ENCODE measurements at places on chromosomes 2 and 18.
A peak's percentile ranks its signal among the peaks of the same experiment; 100 is the strongest.

GRCh38 chr2:151887164-151887563, 58.9 kb upstream of the ARL5A start:
- no peak for DNase-seq

DNA sequence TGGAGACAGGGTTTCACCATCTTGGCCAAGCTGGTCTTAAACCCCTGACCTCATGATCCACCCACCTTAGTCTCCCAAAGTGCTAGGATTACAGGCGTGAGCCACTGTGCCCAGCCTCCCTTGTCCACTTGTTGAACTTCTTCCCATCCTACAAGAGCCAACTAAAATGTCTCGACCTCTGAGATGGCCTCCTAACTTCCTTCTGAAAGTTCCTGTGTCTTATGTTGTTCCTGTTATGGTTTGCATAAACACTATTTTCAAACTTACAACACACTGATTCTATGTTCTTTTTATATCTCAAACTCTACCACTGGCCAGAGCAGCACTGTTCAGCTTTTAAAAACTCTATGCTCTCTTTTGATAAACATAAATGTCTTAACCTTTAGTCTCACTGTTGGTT, 63.3 kb upstream of the UGP2 start:
- no peak for DNase-seq

DNA sequence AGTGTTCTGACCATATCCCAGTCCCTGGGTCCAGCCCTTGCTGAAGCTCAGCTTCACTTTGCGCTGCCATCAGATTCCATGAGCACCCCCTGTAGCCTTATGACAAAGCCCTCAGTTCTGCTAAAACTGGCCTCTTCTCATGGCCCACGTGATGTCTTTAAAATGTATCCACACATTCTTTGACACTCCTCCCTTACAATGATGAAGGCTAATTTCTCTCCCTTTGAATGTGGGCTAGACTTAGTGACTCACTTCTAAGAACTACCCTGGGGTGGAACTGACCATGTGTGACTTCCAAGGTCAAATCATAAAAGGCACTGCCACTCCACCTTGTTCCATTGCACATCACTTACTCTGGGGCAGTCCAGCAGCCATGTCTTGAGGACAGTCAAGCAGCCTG, 45.4 kb upstream of the GORASP2 start:
- no peak for DNase-seq

DNA sequence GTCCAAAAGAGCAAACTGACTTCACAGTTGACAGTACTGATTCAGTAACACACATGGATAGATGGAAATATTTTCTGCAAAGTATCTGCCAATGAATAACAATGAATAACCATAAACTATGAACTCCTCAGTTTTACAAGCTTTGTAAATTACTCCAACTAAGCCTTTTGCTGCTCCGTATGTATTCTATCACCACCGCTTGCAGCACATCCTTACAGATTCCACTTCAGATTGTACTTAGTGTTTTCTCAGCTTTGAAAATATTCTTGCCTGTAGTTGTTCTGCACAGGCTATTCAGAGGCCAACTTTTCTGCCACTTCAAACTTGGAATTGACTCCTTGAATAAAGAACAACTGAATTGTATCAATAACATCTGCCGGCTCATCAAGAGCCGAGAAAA, 36.2 kb downstream of the TLK1 start:
- DNase-seq, result no peak

DNA sequence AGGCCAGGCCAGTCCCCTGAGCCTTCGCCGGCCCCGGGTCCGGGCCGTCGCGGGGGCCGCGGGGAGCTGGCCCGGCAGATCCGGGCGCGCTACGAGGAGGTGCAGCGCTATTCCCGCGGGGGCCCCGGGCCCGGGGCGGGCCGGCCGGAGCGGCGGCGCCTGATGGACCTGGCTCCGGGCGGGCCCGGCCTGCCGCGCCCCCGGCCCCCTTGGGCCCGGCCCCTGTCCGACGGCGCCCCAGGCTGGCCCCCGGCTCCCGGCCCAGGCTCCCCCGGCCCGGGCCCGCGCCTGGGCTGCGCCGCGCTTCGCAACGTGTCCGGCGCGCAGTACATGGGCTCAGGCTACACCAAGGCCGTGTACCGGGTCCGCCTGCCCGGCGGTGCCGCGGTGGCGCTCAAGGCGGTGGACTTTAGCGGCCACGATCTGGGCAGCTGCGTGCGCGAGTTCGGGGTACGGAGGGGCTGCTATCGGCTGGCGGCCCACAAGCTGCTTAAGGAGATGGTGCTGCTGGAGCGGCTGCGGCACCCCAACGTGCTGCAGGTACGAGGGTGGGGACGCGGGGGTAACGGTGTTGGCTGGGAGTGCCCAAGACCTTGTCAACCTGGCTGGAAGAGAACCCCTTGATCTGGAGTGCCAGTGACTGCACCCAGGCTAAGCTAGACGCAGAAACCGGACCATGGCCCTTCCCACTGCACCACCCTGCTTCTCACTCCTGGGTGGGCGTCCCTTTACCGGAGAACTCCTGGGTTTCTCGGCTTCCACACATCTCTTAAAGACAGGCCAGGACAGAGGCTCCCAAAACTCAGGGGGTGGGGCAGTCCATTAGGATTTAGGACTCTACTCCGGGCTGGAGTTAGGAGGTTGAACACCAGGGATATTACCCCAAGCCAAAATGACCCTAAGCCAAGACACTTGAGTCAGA, 739 bp downstream of the PKDCC start:
- no peak for DNase-seq

GRCh38 chr2:179139506-179139905, 89.6 kb upstream of the CCDC141 start:
- DNase-seq, result no peak

- DNase-seq, result peak; percentile 56
Measured at GRCh38 chr2:63856303-63856603, 14.6 kb downstream of the UGP2 start.

- no peak for DNase-seq
Measured at GRCh38 chr2:54773838-54774237, 50.4 kb downstream of the EML6 start.

- no peak for DNase-seq
Measured at GRCh38 chr18:76958692-76959341, 136.5 kb downstream of the ZNF236 start.

GRCh38 chr2:108305901-108306300, 17.2 kb downstream of the SULT1C2 start:
- DNase-seq, result no peak

DNA sequence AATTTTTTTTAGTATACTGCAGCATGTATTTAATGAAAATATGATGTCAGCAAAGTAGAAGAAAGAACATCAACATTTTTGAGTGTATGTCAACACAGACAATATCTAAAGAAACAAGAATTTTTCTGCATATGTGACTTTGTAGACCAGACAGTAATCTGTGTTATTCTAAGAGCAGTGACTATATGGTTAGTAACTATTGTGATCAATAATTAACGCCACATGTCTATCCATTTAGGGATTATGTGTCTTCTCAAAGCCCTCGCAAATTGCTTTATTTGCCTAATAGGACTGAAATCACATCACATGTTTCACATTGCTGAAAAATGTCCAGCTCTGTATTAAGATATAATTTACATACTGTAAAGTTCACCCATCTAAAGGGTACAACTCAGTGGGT, 107.8 kb downstream of the GFPT1 start:
- no peak for DNase-seq

DNA sequence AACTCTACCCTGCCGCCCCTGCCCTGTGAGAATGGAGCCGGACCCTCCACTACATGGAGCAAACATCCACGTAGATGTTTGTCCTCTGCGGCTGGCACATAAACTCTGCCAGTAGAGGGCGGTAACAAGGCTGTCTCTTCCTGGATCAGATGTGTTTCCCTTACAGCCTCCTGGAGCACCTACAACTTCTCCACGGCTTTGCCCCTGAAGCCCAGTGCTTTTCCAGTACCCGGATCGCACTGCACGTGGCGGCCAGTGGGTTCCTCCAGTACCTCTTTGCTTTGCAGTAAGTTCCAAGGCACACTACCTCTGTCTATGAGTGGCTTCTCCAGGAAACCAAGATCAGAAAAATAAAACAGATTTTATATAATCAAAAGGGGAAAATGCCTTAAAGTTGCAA, 651.3 kb downstream of the DCDC2C start:
- no peak for DNase-seq

DNA sequence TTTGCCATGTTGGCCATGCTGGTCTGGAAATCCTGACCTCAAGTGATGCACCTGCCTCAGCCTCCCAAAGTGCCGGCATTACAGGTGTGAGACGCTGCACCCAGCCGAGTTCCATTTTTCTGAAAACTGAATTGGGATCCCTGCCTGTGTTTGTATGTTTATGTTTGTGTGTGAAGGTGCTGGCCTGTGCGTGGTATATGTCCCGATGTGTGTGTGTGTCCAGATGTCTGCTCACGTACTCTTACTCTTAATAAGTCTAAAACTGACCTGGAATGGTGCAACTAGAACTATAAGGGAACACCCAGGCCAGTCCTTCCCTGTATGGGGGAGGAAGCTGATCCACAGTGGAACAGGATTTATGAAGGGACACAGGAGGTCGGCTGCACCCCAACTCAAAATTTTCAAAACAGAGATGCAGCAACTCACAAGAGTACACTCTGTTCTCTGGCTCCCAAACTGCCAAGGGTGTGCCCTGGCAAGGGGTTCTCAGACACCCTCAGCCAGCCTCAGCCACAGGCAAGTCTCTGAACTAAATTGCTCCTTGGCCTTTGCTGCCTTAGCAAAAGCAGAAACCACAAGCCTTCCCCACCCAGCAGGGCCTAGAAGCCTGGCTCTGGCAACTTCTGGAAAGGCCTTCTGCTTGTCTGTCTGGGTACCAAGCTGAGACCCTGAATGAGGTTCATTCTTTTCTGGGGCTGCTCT, 36.5 kb downstream of the RHOB start:
- no peak for DNase-seq

GRCh38 chr2:105328281-105329196, 996 bp downstream of the TGFBRAP1 start:
- DNase-seq, result peak; percentile 1

DNA sequence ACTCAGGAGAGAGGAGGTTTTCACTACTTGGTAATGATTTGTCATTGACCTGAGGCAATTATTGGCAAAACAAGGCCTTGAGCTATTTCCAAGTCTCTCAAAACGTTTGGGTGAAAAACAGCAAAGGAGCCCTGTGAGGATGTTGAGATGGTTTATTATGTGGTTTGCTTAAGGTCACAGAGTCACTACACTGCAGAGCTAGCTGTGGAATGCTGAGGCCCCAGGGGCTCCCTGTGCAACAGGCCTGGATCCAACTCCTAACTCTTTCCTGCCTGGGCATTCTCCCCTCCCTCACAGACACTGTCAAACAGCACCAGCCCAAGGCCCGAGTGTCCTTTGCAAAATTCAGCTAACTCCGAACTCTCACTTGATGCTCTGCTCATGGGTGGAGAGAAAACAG, 754.6 kb upstream of the SOX11 start:
- DNase-seq, result no peak

GRCh38 chr2:175769200-175769599, 232.9 kb downstream of the LNPK start:
- no peak for DNase-seq

DNA sequence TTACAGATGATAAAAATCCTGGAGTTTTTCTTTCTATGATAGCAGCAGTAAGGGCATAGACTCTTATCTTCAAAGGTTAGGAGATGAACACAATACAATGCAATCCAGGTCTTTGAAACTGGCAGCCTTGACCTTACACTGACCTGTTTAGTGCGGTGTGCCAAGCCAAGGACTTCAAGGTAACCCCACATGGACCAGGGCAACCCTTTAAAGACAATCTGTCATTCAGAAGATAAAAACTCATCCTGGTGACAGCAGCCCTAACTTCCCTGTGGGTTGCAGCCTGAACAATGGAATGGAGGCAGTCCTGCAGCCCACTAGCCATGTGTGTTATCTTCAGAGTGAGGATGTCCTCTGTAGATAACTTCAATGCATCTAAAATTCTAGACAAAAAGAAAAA, 78.1 kb downstream of the RTTN start:
- no peak for DNase-seq

GRCh38 chr2:168962636-168963035, 61.5 kb downstream of the G6PC2 start:
- no peak for DNase-seq

- no peak for DNase-seq
Measured at GRCh38 chr2:128301501-128301966, 17.1 kb downstream of the HS6ST1 start.

DNA sequence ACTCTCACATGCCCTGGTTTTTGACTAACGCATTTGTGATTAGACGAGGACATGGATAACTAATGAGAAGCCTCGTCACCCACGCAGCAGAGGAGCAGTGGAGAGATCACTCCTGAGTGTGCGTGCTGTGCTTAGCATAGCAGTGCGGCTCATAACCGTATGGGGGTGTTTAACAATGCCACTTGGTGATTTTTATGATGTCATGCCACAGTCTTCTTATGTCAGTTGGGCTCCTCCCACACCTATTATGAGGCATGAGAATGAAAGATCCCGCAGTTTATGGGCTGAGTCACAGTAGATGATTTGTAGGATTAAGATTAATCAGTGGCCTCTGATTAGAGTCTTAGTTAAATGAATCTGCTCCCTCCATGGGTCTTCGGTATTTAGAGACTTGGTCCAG, 2.5 kb upstream of the SMIM21 start:
- no peak for DNase-seq

GRCh38 chr2:55875434-55876135, 48.0 kb downstream of the EFEMP1 start:
- no peak for DNase-seq

DNA sequence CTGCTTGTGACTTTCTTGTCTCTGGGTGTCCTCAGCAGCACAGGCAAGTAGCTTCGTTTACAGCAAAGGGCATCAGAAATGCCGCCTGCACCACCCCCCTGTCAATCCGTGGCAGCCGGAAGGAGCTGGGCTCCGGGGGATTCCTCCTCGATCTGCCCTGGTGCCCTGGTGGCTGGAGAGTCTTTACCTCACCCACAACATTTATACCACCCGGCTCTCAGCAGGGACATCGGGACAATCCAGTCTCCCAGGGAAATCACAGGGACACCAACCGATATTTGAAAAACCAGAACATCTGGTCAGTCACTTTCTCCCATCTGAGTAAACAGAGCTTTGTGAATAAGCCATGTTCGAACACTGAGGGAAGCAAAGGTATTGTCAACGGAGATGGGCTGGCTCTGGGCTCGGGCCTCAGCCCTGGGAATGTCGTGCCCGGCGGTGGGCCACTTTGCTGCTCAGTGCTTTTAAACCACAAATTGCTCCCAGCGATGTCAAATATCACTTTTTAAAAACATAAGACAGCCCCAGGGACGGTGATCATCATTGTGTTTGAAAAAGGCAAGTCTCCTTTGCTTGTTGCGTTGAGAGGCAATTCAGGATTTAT, 210.0 kb upstream of the SALL3 start:
- DNase-seq, result no peak

GRCh38 chr18:55300936-55301531, 287.0 kb downstream of the TCF4 start:
- DNase-seq, result no peak

GRCh38 chr2:97948926-97949325, 46.8 kb downstream of the TMEM131 start:
- DNase-seq, result no peak

- DNase-seq, result no peak
Measured at GRCh38 chr2:238894950-238895298, 47.0 kb downstream of the TWIST2 start.

DNA sequence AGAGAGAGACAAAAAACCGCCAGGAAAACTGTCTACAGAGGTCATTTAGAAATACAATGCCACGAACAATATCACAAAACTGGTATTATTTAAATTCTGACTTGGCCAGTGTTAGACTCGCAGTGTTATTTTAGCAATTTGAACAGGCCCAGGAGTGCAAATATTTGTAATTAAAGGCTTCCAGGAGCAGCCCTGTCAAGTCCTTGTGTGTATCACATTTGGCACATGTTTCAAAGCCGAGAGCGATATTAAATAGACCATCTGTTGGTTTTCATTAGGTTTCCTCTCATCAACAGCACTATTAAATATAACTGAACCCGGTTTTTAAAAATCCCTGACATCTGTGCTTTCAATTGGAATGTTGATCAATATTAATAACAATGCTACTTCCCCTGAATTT, 656.9 kb downstream of the TSN start:
- DNase-seq, result no peak
